ENCODE measurements at places on chromosomes 12 and 14. TPM values are rescaled to one million over a fixed set of nuclear protein-coding genes. Genes with fewer than 3 reads are reported as not detected.

Gene ATP23
- 10.9 TPM for total RNA-seq

Gene LALBA
- total RNA-seq, result not detected

Gene PRICKLE1
- total RNA-seq, result 12.3 TPM

Gene RPS6KL1
- 4.4 TPM for total RNA-seq

Gene LYZ
- total RNA-seq, result not detected

Gene TAS2R20
- total RNA-seq, result 1.0 TPM

Gene HOXC10
- not detected for total RNA-seq

Gene ARID2
- total RNA-seq, result 10.5 TPM

Gene NPC2
- total RNA-seq, result 713 TPM

Gene EMP1
- 465 TPM for total RNA-seq

Gene BMP4
- 15.2 TPM for total RNA-seq

Gene AMIGO2
- 0.75 TPM for total RNA-seq

Gene ERBB3
- total RNA-seq, result 0.39 TPM

Gene GPR132
- total RNA-seq, result not detected

Gene GDF11
- 8.2 TPM for total RNA-seq

Gene PDZRN4
- total RNA-seq, result not detected

Gene TMEM52B
- not detected for total RNA-seq

Gene SYNE3
- 34.0 TPM for total RNA-seq

Gene PHETA1
- total RNA-seq, result 10.8 TPM

Gene PPM1H
- total RNA-seq, result 2.7 TPM
